ENCODE measurements at places on chromosomes 3 and 15.

- no peak for DNase-seq
Observed at GRCh38 chr3:196135693-196136639, 54.1 kb upstream of the TFRC start.

- DNase-seq: no peak
Observed at GRCh38 chr3:109696932-109697331, 359.6 kb upstream of the DPPA4 start.

- DNase-seq: no peak
Observed at GRCh38 chr3:50194903-50195500, 3.6 kb downstream of the GNAT1 start.

GRCh38 chr3:14587740-14588360 lies 47.7 kb upstream of the GRIP2 start:
- DNase-seq: peak; percentile 8

- no peak for DNase-seq
Observed at GRCh38 chr3:27927882-27928281, 205.8 kb upstream of the EOMES start.

DNA sequence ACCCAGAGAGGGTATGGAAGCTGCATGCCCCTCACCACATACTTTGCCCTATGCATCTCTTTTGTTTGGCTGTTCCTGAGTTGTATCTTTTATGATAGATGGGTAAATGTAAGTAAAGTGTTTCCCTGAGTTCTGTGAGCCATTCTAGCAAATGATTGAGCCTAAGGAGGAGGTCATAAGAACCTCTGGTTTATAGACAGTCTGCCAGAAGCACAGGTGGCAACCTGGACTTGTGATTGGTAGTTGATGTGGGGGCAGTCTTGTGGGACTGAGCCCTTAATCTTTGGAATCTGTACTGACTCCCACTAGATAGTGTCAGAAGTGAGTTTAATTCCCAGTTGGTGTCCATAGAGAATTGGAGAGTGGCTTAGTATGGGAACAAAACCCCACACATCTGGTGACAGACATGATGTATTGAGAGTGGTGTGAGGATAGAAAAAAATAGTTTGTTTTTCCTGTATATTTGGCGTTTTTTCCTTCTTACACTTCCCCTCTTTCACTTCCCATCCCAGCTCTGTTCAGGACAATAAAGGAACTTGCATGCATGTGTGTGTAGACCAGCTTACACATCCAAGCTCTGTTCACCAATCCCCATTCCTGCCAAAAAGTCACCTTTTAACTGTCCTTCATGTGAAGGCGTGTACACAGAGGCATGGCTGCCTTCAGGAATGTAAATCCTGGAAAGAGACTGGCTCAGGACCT lies 38.1 kb upstream of the SPPL2A start:
- no peak for DNase-seq

- no peak for DNase-seq
Observed at GRCh38 chr3:60445446-60445845, 805.8 kb downstream of the FHIT start.

- no peak for DNase-seq
Observed at GRCh38 chr3:172341482-172342059, 106.7 kb downstream of the GHSR start.

- no peak for DNase-seq
Observed at GRCh38 chr3:9955611-9956352, 3.6 kb upstream of the PRRT3 start.

- DNase-seq: no peak
Observed at GRCh38 chr3:136910697-136911096, 47.1 kb upstream of the IL20RB start.

GRCh38 chr3:10945683-10946287 lies 46.8 kb upstream of the SLC6A1 start:
- DNase-seq: no peak

- no peak for DNase-seq
Observed at GRCh38 chr3:185402561-185402960, 39.6 kb downstream of the MAP3K13 start.

- DNase-seq: no peak
Observed at GRCh38 chr3:105806359-105806758, 62.5 kb downstream of the CBLB start.

DNA sequence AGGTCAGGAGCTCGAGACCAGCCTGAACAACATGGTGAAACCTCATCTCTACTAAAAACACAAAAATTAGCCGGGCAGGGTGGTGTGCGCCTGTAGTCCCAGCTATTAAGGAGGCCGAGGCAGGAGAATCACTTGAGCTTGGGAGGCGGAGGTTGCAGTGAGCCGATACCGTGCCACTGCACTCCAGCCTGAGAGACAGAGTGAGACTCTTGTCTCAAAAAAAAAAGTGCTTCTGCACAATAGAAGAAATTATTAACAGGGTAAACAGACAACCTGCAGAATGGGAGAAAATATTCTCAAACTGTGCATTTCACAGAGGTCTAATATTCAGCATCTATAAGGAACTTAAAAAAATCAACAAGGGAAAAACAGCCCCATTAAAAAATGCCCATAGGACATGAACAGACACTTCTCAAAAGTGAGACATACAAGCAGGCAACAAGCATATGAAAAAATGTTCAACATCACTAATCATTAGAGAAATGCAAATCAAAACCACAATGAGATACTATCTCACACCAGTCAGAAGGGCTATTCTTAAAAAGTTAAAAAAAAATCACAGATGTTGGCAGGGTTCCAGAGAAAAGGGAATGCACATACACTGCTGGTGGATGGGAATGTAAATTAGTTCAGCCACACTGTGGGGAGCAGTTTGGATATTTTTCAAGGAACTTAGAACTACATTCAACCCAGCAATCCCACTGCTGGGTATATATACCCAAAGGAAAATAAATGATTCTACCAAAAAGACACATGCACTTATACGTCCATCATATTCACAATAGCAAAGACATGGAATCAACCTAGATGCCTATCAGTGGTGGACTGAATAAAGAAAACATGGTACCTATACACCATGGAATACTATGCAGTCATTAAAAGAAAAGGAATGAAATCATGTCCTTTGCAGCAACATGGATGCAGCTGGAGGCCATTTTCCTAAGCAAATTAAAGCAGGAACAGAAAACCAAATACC lies 75.5 kb downstream of the MSL2 start:
- DNase-seq: no peak

DNA sequence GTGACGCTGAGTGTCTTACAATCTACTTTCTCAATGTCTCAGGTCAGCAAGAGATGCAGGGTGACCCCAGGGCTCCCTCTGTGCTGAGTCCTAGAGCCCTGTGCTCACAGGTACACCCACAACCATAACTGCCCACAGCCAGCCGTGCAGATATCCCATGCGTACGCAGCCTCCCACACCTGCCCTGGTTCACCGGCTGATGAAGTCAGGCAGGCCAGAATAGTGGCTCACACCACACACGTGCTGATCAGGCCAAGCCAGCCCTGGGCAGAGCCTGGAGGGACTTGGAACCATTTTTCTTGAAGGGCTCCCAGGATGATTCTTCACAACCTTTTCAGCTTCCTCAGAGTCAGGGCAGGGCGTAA lies 63.6 kb upstream of the RPL32 start:
- no peak for DNase-seq

GRCh38 chr3:44476181-44476611 lies 1.3 kb downstream of the ZNF445 start:
- no peak for DNase-seq

GRCh38 chr3:16810593-16811367 lies 74.0 kb upstream of the PLCL2 start:
- no peak for DNase-seq

GRCh38 chr3:39721076-39721475 lies 88.3 kb upstream of the MYRIP start:
- DNase-seq: no peak

GRCh38 chr3:171453180-171453886 lies 6.9 kb downstream of the TNIK start:
- DNase-seq: no peak

GRCh38 chr3:161415506-161416231 lies 44.4 kb upstream of the SPTSSB start:
- peak; percentile 73 for DNase-seq

DNA sequence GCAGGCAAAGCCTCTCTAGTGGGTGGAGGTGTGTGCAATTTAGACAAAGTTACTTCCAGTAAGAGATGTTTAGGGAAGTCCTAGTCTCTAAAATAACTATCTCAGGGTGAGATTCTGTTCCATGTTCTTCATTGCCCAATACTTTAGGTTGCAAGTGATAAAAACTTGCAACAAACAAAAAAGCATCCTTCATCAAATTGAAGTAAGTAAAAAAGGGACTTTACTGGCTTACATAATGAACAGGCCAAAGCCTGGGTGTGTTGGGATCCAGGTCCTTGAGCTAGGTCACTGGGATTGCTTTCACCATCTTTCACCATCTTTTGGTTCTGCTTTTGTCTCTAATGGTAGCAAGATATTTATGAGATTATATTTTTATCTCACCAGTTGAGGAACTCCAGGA lies 38.3 kb downstream of the CX3CR1 start:
- DNase-seq: no peak

- no peak for DNase-seq
Observed at GRCh38 chr3:105731686-105732085, 137.1 kb downstream of the CBLB start.

- no peak for DNase-seq
Observed at GRCh38 chr15:92095693-92096092, 242.2 kb downstream of the SLCO3A1 start.

- DNase-seq: no peak
Observed at GRCh38 chr15:42156243-42156922, at the start of gene PLA2G4F. Gene PLA2G4F, minus strand, starts transcription at chr15:42156636. Its CDS starts 87 bp downstream, at chr15:42156549.

- no peak for DNase-seq
Observed at GRCh38 chr15:95615436-95615835, 715.1 kb upstream of the NR2F2 start.

DNA sequence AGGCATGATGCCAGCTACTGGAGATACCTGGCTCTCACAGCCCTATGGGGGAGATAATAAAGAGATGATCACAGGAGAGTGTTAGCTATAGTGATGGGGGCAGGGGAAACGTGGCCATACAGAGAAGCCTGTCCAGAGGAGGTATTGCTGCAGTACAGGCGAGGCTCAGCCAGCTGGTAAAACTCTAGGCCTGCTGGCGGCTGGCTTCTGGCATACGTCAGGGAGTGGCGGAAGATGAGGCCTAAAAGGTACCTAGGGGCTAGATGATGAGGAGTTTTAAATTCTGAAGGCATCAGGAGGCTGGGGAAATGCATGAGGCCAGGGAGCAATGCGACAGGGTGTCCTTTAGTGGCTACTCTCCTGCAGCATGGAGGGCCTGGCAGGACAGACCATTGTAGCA lies 110.7 kb downstream of the EEFSEC start:
- no peak for DNase-seq

- no peak for DNase-seq
Observed at GRCh38 chr15:92006186-92007028, 152.9 kb downstream of the SLCO3A1 start.

DNA sequence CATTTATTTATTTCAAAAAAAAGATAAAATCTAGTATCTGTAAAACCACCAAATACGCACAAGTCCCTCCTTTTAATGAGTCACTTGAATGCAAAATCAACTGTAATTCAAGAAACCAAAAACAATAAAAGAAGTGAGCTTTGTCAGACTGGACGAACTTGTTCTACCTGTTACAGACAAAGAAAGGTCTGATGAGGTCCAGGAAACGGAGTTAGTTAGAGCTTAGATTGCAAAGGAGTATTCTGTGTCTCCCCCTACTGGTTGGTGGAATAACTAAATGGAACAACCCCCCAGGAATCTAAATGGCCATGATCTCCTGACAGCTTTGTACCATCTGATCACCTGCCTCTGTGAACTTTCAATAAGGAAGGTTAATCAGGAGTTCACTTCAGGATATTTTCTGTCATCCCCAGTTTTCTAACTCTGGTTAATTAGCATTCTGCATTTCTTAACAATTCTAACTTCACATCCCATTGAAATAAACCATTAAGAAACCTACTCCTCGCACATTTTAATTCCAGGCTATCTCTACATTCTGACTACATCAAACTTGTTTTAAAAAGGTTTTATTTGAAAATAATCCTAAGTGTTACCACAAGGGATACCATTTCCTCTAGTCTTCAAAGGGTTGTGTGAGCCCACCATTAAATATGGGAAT lies 333.0 kb upstream of the SATB1 start:
- peak; percentile 4 for DNase-seq

- DNase-seq: no peak
Observed at GRCh38 chr3:197752107-197752506, 2.4 kb downstream of the FYTTD1 start.

GRCh38 chr3:15164340-15164739 lies 41.7 kb upstream of the CAPN7 start:
- peak; percentile 49 for DNase-seq

GRCh38 chr3:140727886-140728285 lies 50.0 kb downstream of the TRIM42 start:
- no peak for DNase-seq

- no peak for DNase-seq
Observed at GRCh38 chr3:86029590-86029989, 961.4 kb downstream of the VGLL3 start.

GRCh38 chr15:91929509-91929908 lies 76.0 kb downstream of the SLCO3A1 start:
- DNase-seq: no peak

- DNase-seq: no peak
Observed at GRCh38 chr15:94119298-94119811, 112.0 kb upstream of the MCTP2 start.

- DNase-seq: no peak
Observed at GRCh38 chr15:57796146-57796545, 89.6 kb downstream of the POLR2M start.

GRCh38 chr3:32607522-32607921 lies 36.9 kb upstream of the DYNC1LI1 start:
- no peak for DNase-seq

- DNase-seq: peak; percentile 17
Observed at GRCh38 chr3:185335799-185336198, 27.1 kb upstream of the MAP3K13 start.

GRCh38 chr3:102481050-102481449 lies 46.2 kb downstream of the ZPLD1 start:
- DNase-seq: no peak

DNA sequence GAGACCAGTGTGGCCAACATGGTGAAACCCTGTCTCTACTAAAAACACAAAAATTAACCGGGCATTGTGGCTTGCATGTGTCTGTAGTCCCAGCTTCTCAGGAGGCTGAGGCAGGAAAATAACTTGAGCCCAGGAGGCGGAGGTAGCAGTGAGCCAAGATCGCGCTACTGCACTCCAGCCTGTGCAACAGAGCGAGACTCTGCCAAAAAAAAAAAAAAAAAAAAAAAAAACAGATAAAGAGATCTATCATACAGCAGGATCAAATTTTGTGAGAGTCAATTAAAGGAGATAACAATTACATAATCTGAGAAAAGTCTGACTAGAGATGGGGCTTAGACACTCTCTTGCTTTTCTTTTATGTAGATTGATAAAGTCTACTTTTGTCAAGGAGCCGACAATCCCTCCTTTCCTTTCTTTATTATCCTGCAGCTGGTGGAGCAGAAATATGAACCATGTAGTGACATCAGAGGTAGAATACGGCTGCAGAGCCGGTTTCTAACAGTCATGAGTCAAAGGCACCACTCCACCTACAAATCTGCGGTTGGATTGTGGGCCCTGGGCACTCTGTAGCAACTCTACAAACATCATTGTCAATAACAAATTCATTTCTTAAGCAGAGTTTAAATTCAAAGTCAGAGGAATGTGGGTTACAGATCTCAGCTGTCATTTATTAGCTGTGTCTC lies 9.0 kb downstream of the C2CD4A start:
- DNase-seq: no peak

Measured in AG09309 (cell line).